ENCODE measurements at places on chromosomes 2 and 18. TPM values are rescaled to one million over a fixed set of nuclear protein-coding genes. Genes with fewer than 3 reads are reported as not detected.

DNA sequence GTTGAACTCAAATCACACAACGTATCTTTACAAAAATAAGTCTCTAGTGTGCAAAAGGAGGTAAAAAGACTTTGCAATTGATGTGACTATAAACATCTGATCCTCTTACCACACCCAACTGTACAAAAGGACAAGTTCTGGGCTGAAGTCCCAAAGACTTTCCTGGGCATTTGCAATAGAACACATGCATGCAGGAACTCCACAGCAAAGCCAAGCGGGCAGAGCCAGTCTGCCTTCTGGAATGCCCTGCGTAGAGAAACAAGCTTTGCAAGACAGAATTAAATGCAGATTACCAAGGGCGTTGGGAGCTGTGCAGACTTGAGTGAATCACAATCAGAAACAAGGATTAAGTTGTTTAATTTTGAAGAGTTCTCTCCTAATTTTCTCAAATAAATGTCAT lies 208.4 kb upstream of the ZNF521 start:
- peak; percentile 96 for ATAC-seq

Gene SLC4A3
- total RNA-seq = 3.0 TPM

DNA sequence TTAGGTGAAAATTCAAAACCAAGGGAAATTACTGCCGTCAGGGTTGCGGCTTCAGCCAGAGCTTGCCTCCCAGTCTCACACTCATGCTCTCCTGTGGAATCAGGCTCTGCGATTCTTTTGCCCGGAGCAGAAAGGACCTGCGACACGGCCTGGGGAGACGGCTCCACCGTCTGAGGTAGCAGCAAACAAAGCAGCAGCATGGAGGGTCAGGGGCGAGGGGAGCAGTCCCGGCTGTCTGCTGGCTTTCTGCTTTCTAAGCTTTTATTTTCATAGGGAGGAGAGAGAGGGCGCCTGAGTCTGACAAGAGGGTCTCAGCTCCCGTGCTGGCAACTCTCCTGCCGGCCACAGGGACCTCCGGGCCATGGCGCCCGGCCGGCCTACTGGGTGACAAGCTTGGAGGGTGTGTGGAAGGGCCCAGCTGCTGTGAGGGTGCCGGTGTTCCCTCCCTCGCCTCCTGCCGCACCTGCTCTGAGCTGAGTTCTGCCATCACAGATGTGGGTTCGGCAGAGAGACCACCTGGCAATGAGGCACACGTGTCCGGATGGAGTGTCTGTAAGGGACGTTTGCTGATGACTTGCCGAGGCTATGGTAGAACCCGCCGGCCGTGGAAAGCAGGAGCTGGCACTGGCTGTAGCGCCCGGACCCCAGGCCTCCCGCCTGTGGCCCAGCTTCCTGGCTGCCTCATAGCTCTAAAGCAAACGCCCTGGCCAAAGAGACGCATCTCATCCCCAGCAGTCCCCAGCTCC lies 66.2 kb upstream of the CTDP1 start:
- no peak for ATAC-seq

GRCh38 chr2:154600927-154601494 lies 97.5 kb upstream of the KCNJ3 start:
- no peak for ATAC-seq

Gene HDAC4
- 33.9 TPM for total RNA-seq

DNA sequence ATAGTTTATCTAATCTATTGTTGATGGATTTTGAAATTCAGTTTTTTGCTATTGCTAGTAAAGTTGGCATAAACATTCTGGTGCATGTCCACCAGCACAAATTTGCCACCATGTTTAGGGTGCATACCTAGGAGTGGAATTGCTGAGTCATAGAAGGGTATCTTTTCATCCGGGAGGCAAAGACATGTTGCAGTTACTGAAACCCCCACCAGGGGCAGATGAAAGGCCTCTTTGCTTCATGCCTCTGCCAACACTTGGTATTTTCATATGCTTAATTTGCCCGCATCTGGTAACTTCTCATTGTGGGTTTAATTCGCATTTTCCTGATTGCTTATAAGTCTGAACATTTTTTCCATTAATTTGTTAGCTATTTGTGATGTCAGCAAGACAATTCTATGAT lies 8.2 kb downstream of the DCC start:
- no peak for ATAC-seq

Gene ITPRIPL1
- 1.8 TPM for total RNA-seq

- peak; percentile 92 for ATAC-seq
Observed at GRCh38 chr2:240426845-240427721, 8.4 kb upstream of the GPC1 start.

DNA sequence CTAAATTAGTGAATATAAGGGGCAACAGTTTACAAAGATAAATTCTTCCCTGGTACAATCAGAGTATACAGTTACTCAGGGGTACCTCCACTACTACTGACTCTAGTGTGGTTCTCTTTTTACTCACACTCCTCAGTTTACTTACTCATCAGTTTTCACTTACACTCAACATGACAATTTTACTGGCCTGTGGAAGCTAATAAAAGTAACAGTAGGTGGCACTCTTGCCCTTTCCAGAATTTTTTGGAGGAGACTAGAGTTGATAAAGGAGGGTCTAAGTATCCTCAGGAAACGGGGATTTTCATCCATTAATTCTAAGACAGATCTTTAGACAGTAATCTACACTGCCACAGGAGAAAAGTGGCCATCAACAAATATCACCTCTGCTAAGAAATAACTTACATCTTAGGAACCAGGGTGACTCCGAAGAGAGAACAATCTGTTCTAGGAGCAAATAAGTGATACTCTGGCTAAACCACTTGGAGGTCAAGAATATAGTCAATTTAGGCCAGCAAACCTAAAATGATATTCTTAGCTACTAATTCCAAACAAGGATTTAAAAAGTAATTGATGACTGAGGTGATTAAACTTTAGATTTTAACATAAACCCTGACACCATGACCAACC lies 61.3 kb downstream of the ATL2 start:
- ATAC-seq = peak; percentile 60

Gene TGFA
- 42.6 TPM for total RNA-seq

Gene WDR54
- total RNA-seq = 4.3 TPM

DNA sequence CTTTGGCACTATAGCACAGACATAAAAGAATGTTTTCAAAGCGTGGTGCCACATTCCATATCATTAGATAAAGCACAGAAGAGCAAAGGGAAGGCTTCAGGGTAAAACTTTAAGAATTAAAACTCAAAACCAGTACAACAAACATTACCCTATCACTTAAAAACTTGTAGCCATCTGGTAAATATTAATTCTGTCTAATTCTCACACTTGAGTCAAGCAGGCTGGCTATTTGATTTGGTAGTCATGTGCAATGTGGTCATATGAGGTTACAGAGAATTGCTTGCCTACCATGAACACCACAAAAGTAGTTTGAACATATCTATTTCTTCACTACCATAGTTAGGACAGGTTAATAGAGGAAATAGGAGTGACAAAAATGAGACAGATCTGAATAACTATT lies 244.9 kb downstream of the IRS1 start:
- ATAC-seq = no peak

DNA sequence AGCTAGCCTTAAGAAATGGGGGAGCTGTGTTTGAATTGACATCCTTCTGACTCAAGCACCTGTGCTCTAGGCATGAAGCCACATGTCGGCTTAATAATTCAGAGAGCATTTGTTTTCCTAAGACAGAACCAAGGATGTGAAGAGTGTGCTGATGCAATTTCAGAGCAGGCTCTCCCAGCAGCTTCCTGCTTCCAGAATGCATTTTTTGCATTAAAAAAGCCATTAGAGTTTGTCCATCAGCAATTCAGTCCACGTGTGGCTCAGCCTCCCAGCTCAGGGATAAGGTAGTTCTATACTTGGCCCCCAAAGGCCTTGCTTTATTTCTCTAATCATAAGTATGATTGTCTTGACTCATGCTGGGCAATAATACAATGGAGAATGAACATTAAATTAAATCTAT lies 37.7 kb downstream of the DOCK10 start:
- ATAC-seq = peak; percentile 88

DNA sequence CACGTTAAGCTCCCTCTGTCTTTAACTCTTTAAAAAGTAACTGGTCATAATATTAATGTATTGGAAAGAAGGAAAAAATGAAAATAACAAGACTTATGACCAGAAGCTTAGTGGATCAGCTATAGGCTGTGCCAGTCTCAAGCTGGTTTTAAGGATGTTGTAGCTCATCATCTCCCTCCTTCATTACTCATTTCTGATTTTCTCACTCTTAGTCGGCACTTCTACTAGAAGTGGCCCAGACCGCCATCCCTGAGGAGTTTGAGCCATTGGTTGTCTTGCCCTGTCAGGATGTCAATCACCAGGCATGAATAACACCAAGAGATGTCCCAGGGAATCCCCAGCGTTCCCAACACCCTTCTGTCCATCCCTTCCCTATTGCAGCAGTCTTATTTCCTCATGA lies 151.5 kb downstream of the ASXL3 start:
- ATAC-seq = no peak

Gene KYNU
- 33.6 TPM for total RNA-seq

Gene PROM2
- 100 TPM for total RNA-seq

- no peak for ATAC-seq
Observed at GRCh38 chr2:39737661-39738060, 41.4 kb downstream of the THUMPD2 start.

Gene IL1RL2
- total RNA-seq = 8.1 TPM

Gene ALPP
- not detected for total RNA-seq

DNA sequence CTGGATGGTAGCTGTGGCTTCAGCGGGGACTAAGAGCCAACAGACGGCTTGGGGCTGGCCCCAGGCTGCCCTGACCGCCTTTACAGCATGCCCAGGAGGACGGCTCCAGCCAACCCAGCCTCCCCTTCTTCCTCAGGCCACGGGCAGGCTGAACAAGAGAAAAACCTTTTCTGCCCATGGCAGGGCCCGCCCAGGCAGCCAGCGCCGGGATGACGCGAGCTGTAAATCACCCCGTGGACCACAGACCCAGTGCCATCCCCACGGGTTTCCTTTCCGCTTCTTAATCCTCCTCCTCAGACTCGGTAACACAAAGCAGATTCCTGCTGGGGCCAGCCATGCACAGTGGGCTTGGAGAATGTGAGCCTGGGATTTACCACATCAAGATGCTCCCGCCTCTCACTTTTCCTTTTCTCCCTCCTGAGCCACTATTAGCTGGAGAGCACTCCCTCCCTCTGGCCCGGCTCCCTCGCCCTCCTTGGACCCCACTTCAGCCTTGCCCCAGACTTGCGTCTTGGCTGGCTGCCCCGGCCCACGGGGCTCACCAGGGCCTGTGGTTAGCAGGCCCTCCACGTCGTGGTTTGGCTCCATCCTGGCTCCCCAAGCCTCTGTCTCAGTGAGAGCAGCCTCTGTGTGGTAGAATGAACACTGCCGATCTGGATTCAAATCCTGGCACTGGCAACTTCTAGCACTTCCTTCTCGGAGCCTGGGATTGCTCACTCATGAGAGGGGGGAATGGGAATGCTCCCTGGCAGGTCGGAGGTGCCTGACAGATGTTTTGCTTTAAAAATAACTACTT lies 31.4 kb downstream of the ATOH8 start:
- no peak for ATAC-seq

Gene FAHD2B
- total RNA-seq = 5.6 TPM

DNA sequence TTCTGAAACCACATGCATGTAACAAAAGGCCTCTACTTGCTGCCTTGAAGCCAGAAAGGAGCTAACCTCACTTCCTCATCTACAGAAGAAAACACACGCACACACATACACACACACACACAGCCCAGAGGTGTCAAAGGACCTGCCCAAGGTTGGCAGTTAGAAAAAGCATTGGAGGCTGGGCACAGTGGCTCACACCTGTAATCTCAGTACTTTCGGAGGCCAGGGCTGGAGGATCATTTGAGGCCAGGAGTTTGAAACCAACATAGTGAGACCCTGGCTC lies 125.9 kb upstream of the RNF152 start:
- no peak for ATAC-seq

Measured in esophagus mucosa (tissue), 1 donor.